Adipocyte (in vitro differentiated cells): ENCODE measurements at places on chromosomes 7 and 10.

GRCh38 chr10:61486251-61486650 lies 33.1 kb upstream of the TMEM26 start:
- peak; percentile 59 for DNase-seq

GRCh38 chr7:137633133-137633532 lies 213.6 kb downstream of the DGKI start:
- peak; percentile 52 for DNase-seq

GRCh38 chr7:158431941-158432347 lies 155.7 kb downstream of the PTPRN2 start:
- DNase-seq, result peak; percentile 43

DNA sequence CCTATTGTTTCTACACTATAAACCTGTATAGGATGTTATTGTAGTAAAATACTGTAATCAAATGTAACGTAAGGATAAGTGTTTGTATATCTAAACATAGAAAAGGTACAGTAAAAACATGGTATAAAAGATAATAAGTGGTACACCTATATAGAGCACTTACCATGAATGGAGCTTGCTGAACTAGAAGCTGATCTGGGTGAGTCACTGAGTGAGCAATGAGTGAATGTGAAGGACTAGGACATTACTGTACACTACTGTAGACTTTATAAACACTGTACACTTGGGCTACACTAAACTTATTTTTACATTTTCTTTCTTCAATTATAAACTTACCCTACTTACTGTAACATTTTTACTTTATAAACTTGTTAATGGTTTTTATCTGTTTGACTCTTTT lies 732.9 kb upstream of the LRRN3 start:
- DNase-seq, result peak; percentile 17

- DNase-seq, result no peak
These were observed 70.6 kb downstream of the FOXL3 start for GRCh38 chr7:360454-361100.

DNA sequence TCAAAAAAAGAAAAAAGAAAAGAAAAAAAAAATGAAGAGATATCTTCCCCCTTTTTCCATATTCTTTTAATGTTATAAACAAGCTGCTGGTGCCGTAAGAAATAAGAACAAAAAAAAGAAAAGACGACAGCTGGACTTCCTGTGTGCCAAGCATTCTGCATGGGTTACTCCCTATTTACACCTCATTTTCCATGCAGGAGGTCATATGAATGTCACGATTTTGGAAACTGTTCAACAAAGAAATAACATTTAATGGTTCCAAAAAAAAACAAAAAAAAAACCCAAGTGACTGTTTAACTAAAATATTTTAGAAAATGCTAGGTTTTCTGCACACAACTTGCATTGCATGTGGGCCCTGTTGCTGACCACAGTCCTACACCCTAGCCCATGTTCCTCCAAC lies 159.3 kb downstream of the TNS3 start:
- no peak for DNase-seq

DNA sequence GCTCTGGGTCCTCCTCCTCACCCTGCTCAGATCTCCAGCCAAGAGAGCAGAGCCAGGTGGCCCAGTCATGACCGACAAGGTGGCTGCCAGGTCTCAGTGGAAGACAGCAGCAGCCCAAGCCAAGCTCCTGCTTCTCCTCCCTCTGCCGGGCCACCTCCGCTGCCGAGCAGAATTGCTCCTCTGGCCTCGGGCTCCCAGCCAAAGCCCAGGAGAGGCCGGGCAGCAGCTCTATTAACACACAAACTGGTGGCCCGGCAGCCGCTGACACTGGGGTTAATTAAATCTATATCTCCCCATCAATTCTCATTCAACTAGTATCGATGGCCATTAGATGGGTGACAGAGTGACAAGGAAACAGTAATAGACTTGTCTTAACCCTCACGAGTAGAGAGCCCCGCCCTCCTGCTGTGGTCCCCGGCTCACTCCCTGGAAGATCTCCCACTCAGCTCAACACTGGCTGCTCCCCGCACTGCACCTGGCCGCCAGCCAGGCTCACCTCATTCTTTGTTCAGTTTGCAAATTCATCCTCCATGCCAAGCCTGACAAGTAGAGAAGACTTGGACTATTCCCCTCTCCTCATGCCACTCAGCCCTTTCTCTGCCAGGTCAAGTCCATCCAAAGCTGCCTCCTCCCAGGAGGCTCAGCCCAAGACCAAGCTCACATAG lies 74.1 kb upstream of the UNC5B start:
- DNase-seq, result no peak

GRCh38 chr10:17348011-17348500 lies 106.3 kb downstream of the ST8SIA6 start:
- no peak for DNase-seq

DNA sequence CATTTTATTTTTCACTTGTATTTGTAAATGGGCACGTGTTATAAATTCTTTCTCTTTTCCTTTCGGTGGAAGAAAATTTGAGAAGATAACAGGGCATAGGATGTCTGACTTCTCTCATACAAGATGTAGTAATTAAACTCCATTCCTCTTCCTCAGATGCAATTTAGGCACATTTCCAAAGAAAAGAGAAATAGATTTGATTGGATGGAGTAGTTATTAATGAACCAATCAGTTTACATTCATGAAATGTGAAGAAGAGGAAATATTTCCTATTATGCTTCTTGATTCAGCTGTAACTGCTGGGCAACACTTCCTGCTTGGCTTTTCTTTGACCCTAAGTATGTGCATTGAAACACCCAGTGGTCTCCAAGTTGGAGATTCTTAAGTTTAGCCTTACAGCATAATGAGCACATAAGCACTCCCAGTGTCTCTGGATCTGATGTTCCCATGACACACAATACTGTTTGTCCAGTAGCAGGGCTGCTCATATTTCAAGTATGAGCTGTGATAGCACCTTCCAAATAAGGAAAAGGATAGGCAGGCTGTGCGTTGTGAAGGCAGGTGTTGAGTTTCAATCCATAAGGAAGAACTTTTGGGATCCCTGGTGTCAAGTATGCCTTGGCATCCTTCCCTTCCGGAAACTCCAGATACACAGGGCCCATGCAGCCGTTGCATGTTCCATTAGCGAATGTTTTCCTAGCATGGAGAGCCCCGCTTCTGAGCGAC lies 33.4 kb upstream of the COBL start:
- no peak for DNase-seq

- no peak for DNase-seq
These were observed 527.8 kb downstream of the MDFIC start for GRCh38 chr7:115449689-115450088.

GRCh38 chr7:140439359-140439758 lies 35.5 kb downstream of the RAB19 start:
- DNase-seq, result no peak

GRCh38 chr10:72030762-72031543 lies 57.4 kb downstream of the SPOCK2 start:
- DNase-seq, result no peak

- DNase-seq, result no peak
These were observed 454.4 kb downstream of the HTR7 start for GRCh38 chr10:90403211-90404000.

- no peak for DNase-seq
These were observed 34.7 kb downstream of the ARL4A start for GRCh38 chr7:12722136-12722535.
